ENCODE measurements at places on chromosomes 12 and 14.

DNA sequence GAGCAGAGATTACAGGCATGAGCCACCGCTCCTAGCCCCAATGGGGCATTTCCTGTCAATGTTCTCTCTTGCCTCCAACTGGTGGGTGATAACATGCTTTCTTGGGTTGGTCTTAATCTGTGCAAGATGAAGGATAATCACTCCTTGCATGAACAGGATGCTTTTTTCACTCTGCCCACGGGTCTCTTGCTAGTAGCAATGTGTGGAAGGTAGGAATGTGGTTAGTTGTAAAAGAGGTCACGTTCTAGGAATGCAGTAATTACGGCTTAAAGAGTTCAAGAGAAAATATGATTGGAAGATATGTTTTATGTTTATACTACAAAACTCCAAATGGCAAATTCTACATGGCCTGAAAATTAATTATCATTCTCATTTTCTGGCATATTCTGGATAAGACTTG is 10.5 kb downstream of the RNASE10 start:
- no peak for DNase-seq

- DNase-seq, result no peak
These were observed 69.8 kb upstream of the RIN3 start for GRCh38 chr14:92443741-92444140.

- no peak for DNase-seq
These were observed 114.4 kb upstream of the PARP11 start for GRCh38 chr12:3987571-3987970.

- DNase-seq, result no peak
These were observed 48.9 kb downstream of the RNF34 start for GRCh38 chr12:121448771-121449315.

GRCh38 chr12:26269562-26270284 is 74.3 kb downstream of the SSPN start:
- no peak for DNase-seq

GRCh38 chr14:103889313-103890051 is 38.8 kb upstream of the TDRD9 start:
- no peak for DNase-seq

DNA sequence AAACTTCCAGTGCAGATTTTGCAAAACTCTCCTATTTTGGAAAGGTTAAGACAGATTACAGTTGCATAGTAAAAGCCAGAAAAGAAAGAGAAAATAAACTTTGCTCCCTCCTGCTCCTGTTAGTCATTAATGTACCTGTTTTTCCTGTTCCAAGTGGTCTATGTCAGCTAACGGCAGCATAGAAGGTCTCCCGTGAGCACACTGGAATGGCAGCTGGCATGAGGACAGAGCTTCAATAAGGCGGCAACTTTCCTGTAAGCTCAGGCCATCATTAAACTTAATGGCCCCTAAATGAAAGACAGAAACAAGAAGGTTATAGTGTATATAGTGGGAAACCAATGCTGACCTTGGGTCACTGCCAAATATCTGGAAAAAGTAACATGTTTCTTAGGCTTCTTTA is 16.0 kb downstream of the EIF2B2 start:
- DNase-seq, result no peak

- DNase-seq, result no peak
These were observed 54.9 kb downstream of the HECTD4 start for GRCh38 chr12:112327209-112327938.

GRCh38 chr12:94269316-94269999 is 121.1 kb downstream of the PLXNC1 start:
- no peak for DNase-seq

DNA sequence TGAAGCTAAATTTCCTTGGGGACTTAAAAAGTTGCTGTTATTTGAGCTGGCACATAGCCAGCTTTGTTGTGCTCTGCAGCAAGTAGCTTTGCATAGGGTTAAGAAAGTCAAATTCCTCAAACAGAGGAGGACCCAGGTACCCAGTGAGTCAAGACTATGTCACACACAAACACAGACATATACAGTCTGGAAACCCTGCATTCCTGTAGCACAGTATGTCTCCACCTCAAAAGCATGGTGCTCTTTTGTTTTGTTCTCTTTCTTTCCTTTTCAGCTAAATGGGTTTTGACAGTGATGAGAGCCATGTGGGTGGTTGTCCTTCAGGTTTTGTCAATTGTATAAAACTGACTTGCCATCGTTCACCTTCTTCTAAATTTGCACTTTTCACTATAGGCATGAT is 179.6 kb upstream of the DIO2 start:
- no peak for DNase-seq

- DNase-seq, result no peak
These were observed 175.3 kb downstream of the ETV6 start for GRCh38 chr12:11824736-11825135.

GRCh38 chr12:111309584-111309983 is 59.3 kb downstream of the PHETA1 start:
- DNase-seq, result no peak

GRCh38 chr12:47366157-47366556 is 286.4 kb upstream of the AMIGO2 start:
- no peak for DNase-seq

DNA sequence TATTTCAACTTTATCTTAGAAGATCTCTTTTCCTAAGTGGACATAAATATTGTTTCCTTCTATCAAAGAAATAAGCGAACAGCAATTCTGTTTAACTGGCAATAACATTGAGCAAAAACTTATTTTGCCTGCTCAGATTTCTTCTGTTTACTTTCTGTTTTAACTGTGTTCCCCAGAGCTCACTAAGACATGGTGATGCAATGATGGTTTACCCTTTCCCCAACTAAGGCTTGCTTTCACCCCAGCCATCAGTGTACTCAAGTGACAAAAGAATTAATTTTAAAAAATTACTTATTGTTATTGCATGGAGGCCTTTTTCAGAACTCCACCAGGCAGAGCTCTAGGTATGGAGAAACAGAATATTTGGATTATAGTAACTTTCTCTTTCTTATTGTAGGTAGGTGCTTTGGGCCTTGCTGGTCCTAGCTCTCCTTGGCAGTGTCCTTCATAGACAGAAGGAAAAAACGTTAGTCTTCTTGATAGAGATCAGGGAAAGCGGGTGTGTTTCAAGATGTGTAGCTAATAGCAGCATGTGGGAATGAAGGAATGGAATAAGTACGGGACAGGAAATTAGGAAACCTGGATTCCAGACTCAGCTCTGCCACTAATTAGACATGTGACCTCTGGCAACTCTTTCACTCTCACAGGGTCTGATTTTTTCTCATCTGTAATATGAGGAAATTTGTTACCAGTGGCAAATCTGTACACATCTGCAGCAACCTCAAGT is 14.6 kb upstream of the DDHD1 start:
- DNase-seq, result no peak

- DNase-seq, result peak; percentile 51
These were observed 18.4 kb upstream of the SRGAP1 start for GRCh38 chr12:63826006-63826585.

DNA sequence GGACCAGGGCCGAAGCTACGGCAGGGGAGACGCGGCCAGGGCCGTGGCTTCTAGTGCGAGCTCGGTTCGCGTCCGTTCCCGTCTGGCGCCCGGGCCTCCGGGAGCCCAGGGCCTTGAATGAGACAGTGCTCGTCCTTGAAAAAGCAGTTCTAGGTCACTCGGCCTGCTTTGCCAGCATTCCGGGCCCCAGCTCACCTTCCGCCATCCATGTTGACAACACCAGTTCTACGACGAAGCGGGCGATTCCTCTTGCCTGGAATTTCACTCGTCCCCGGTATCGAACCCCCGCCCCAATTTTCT is 4.5 kb downstream of the OR10AD1 start:
- peak; percentile 19 for DNase-seq

DNA sequence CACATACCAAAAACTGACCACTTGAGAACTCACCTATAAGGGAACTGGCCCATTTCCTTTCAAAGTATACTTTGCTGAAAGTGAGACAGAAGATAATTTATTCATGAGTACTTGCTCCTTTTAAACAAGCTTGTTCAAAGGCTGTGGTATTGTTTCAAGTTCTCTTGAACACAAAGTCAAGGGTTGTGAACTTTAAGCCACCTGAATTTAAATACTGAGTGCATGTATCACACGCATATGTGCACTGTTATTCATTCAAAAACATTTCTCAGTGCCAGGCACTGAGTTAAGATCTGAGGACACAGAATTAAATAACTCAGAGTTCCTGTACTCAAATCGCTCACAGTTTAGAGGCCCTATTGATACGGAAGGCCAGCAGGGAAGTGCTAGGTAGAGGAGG is 19.1 kb upstream of the LDHB start:
- no peak for DNase-seq

GRCh38 chr12:123996581-123996980 is 23.6 kb downstream of the ZNF664 start:
- no peak for DNase-seq

- no peak for DNase-seq
These were observed 195.7 kb upstream of the NEDD1 start for GRCh38 chr12:96711364-96711763.

GRCh38 chr12:68831272-68831671 is 23.3 kb downstream of the MDM2 start:
- no peak for DNase-seq

DNA sequence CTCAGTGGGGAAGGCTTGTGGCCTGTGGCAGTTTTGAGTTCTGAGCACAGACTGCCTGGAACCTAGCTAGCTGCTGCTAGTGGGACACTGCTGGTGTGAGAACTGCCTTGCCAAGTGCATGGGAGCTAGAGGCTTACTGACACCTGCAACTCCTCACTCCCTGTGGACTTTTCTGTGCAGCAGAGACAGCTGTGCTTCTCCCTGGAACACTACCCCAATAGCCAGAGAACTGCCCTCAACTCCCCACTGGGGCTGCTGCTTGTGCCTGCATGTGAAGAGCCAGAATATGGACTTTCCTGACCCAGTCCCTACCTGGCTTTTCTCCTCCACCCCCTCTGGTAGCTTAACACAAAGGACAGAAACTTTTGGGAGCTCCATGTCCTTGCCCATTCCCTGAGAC is 222.6 kb downstream of the ADGRD1 start:
- DNase-seq, result no peak

DNA sequence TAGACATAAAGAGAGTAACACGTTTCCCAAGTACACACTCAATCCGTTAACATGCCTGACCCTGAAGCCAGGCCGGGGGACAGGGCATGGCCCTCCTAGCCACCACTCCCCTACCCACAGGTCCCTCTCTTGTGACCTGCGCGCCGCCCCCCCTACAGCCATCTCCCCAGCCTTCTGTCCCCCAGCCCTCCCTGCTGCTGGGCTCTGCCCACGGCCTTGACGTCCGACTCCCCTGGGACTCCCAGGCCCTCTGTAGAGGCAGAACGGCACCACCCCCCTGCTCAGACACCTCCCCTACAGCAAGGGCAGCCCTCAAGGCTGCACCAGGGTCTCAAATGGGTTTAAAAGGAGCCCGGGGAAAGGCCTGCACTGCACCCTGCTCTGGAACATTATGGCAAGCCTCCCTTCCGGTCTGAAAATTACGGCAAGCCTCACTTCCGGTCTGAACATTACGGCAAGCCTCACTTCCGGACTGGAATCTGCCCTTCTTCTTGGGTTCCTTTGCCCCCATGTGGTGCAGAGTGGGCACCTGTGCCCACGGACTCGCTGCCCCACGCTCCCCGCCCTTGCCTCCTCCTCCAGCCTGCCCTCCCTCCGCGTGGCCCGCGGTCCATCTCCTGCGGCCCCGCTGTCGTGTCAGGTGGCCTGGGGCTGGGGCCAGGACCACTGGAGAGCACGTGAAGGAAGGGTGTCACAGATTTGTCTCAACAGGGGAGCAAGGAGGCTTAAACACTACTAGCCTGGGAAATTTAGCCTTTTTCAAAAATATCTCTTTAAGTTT is 77.6 kb downstream of the MOK start:
- DNase-seq, result no peak

GRCh38 chr14:88106377-88106776 is 101.4 kb downstream of the GPR65 start:
- no peak for DNase-seq

- DNase-seq, result peak; percentile 62
These were observed 6.1 kb downstream of the CCDC184 start for GRCh38 chr12:48189331-48190125.

DNA sequence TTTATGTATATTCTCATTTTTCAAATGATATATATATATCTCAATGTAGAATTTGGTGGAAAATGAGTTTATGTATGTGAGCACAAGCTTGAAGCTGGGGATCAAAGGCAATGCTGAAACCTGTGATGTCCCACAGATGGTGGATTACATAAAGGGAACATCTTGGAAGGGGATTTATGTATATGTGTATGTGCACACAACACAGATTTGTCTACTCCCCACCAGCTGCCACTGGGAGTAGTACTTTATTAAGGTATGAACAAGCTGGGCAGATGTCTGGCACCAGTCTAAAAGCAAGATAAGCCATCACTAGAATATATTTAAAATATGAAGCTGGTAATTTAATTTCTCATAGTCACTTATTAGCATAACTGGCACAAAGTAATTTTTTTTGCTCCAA is 895.6 kb downstream of the SLC6A15 start:
- DNase-seq, result no peak

- no peak for DNase-seq
These were observed 908.6 kb downstream of the TRHDE start for GRCh38 chr12:73180734-73181133.

DNA sequence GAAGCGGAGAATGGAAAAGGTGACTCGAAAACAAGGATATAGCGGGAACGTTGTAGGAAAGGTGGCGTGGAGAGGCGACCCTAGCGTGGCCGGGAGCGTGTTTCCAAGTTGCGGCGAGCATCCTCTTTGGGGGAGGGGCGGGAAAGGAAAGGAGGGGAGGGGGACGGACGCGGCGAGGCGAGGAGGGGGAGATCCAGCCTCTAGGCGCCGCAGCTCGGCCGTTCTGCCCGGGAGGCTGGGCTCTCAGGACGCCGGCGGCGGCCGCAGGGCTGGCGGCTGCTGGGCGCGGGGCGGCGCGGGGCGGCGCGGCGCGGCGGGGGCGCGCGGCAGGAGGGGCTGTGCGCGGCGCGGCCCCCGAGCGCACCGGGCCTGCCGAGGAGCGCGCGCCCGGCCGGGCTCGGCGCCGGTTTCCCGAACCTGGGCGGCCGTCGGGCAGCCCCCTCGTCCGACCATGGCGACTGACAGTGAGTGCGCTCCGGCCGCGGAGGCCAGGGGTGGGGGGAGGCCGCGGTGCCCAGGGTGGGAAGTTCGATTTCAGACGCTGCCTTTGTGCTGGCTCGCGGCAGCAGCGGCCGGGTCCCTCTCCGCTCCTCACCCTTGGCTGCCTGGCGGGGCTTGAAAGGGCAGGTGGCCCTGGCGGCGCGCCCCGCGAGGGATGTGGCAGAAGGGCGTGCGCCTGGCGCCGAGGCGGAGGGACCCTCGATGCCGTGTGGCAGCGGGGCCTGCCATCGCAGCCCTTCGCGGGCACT is 50.3 kb downstream of the SNAPC1 start:
- DNase-seq, result no peak

DNA sequence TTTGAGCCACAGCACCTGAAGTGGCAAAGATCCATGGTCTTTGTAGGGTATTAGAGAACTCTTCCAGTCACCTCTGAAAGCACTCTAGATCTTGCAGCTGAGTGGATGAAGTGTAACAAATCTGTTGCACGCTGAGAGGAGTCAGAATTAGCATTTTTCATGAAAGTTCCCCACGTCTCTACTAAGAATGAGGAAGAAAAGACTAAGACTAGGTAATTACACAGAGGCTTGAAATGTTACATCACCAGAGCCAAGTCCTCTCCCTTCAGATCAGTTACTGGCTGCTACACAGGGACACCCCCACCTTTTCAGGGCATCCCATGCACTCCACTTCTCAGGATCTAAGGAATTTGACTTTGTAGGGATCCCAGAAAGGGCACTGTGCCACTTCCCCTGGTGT is 98.6 kb upstream of the FKBP4 start:
- no peak for DNase-seq
